G401 (cell line): ENCODE measurements at places on chromosomes 7 and 10. TPM values are rescaled to one million over a fixed set of nuclear protein-coding genes. Genes with fewer than 3 reads are reported as not detected.

The GNGT1 gene
- not detected in 2 replicates for total RNA-seq

The STEAP1B gene
- 40.7 and 41.8 TPM in 2 replicates for total RNA-seq

The ADIRF gene
- total RNA-seq: not detected in 2 replicates

The ECHS1 gene
- total RNA-seq: 105 and 118 TPM in 2 replicates

GRCh38 chr7:158032561-158033115, 555.0 kb downstream of the PTPRN2 start:
- no peak for DNase-seq

- no peak for DNase-seq
Measured at GRCh38 chr7:95303013-95303905, 21.1 kb downstream of the PON1 start.

DNA sequence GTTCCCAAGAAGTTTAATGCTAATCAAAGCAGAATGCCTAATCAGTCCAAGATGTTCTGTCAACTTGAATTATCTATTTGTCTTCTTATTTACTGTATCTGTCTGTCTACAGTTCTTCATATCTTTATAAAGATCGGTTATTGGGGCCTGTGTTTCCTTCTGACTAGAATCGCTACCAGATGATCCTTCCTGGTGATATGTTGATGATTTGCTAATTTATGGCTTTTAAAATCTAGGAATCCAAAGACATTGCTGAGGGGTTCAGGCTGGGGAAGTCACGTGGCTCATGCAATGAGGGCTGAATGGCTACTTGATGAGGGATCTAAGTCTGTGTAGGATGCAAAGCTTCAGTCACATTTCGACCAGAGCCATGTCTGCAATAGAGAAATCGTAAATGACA, 536.3 kb downstream of the KCNMA1 start:
- DNase-seq: no peak

DNA sequence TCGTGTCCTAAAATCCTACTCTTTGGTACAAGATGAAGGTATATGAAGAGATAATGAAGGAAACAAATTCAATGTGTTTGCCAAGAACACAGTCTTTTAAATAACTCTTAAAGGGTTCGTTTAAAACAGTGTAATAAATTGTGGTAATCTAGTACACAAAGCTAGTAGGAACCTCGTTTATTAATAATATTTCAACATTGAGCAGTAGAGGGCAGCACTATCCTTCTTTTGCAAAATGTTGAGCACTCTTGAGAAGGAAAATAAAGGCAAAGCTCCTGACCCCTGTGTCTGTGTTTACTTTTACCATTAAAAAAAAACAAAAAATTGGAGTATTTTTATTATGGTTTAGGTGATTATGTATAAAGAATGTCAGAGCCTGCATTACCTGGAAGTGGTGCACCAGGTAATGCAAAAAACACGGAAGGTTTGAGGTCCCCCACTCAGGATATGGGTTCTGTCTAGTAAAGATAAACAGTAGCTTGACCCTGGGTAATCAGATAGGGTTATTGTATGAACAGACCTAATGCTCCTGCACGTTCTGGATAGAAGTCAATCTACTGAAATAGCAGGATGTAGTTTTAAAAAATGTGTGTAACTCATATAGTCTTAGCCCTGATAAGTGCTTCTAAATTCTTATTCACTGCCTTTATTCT, 5.7 kb upstream of the GOT1 start:
- DNase-seq: peak; percentile 86

DNA sequence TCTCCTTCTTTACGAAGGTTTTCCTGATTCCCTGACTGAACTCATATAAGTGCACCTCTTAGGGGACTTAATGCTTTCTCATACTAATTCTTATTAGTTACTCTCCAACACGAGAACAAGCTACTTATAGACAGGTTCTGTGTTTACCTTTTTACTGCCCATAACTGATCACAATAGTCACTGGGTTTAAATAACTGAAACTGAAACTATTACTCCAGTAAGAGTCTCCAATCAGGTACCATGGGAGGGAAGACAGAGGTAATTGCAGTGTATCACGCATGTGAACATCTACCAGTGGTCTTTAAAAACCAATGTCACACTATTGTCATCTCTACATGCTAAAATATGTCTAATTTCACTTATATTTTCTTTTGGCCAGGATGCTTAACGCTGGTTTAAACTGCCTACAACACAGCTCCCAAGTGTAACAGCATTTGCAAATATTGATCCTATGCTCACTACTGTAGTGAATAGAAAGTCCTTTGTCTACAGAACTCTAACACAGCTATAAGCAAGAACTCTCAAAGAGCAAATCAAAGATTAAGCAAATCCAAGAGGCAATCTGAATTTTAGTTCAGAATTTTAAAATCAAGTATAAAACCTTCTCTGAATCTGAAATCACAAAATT, 3.6 kb downstream of the GDI2 start:
- no peak for DNase-seq

GRCh38 chr7:147079921-147080420, 963.4 kb downstream of the CNTNAP2 start:
- DNase-seq: no peak

DNA sequence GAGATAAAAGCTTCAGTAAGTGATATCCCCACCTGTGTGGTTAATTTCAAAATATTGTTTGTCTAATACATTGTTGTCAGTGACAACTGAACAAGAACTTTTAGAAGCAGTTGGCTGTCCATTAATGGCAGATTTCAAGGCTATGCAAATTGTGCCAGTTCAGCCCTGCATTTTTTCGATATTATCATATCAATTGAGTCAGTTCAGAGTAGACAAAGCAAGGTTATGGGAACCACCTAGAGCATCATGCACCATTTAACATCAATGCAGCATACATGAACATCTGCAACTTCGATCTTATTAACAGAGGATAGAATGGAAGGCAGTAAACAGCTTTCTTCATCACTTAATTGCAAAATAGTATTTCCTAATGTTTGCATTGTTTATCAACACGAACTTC, 180.7 kb upstream of the KAT6B start:
- DNase-seq: no peak

GRCh38 chr10:129745186-129745750, 218.8 kb downstream of the EBF3 start:
- no peak for DNase-seq
